HL-60 (cell line): ENCODE measurements at places on chromosomes 16 and 17.

DNA sequence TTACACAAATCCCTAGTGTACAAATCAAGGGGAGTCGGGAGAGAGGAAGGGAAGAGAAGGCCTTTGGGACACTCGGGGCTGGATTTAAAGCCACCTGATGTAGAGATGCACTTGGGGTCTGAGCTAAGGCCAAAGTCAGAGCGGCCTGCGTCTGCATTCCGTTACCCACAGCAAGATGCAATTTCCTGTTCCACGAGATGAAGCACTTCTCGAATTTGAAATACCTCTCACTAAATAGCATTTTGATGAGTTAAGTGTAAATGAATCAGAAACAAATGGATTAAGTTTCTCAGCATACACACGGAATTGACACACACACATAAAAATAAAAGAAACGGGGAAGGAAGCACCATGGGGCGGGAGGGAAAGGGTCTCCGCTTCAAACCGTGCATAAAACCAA is 386.0 kb downstream of the SOX9 start:
- DNase-seq: no peak

DNA sequence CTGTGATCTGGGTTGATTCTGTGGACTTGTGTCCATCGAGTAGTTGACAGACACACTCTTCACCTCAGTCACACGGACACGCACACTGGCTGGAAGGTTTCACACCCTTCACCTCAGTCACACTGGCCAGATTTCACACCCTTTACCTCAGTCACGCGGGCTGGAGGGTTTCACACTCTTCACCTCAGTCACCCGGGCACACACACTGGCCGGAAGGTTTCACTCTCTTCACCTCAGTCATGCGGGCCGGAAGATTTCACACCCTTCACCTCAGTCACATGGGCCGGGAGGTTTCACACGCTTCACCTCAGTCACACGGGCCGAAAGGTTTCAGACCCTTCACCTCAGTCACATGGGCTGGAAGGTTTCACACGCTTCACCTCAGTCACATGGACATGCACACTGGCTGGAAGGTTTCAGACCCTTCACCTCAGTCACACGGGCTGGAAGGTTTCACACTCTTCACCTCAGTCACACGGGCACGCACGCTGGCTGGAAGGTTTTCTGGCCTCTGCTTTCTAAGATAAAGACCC is 96.2 kb downstream of the PGS1 start:
- no peak for DNase-seq

GRCh38 chr17:61087024-61087423 is 312.6 kb upstream of the TBX2 start:
- no peak for DNase-seq

GRCh38 chr17:6471531-6472465 is 27.5 kb downstream of the PIMREG start:
- DNase-seq: no peak

DNA sequence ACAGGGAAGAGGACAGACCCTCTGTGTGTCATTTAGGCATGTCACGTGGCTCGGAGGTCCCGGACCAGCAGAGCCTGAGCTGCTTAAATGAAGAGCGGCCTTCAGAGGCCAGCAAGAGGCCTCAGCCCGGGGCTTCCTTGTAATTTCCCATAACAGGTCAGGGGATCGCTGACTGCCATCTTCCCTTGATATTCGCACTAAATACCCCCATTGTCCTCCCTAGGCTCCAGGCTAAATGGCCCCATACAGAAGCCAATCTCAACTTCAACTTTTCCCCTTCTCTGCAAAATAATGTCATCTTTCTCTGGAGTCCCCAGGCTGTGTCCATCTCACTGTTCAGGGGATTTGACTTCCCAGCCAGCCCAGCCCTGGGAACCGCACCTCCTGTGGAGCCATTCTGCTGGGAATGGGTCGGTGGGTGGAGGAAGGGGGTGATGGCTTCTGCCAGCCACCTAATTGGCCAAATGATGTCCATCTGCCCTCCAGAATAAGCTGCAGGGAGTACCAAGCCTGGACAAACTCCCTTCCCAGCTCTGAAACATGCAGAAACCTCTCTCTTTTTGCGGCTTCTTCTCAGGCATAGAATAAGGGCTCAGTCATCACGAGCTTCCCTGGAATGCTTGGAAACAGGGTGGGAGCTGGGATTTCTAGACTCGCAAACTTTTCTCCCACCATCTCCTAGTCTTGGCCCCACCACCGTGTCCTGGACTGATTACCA is 129.9 kb downstream of the SDK2 start:
- DNase-seq: no peak
